IMR-90 (cell line): ENCODE measurements at places on chromosomes 5 and 9. TPM values are rescaled to one million over a fixed set of nuclear protein-coding genes. Genes with fewer than 3 reads are reported as not detected.

DNA sequence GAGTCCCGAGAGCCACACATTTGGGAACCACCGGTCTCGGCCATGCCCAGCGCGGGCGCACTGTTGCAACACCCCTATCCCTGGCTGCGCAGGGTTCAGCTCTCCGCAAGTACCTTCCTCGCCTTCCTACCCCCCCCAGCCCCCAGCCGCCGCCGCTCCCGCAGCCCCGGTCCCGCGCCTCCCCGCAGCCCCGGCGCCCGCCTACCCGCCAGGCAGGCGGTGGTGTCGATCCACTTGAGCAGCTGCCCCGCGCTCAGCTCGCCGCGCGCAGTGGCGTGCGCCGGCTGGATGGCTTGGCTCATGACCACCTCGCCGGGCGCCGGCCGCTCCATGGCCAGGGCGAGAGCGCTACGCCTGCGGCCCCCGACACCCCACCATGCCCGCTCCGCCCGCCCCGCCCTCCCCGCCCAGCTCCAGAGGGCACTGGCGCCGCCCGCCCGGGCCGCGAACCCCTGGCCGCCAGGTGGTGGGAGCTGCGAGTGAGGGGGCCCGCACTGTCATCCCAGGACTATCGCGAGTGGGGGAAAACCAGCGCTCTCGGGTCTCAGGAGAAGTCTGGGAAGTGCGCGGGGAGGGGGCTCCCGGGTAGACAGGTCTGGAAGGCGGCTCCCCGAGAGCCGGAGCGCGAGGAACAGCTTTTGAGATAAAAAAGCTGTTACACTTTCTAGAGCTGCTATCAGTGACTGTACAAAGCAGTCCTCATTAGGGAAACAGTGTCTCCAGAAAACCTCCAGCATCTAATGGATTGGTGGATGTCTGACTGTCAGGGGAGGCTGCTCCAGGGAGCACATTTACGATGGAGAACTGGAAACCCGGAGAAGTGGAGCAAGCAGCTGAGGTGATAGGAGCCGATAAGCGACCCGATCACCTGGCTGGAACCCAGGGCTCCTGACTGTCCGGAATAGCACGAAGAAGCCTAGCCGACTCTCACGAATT lies at the start of gene ACOT12:
ACOT12 (minus strand) TSS at position 352 of the 936 bp plus-strand sequence; CDS start at position 332, 20 bp downstream.
- peak; percentile 20 for DNase-seq

- DNase-seq, result peak; percentile 100
These were observed 24.3 kb upstream of the PTGES start for GRCh38 chr9:129776938-129777768.

The TPPP gene
- polyA plus RNA-seq, result 0.06 and 0.07 TPM in 2 replicates

- no peak for DNase-seq
These were observed 10.3 kb downstream of the GDF9 start for GRCh38 chr5:132856011-132856410.

DNA sequence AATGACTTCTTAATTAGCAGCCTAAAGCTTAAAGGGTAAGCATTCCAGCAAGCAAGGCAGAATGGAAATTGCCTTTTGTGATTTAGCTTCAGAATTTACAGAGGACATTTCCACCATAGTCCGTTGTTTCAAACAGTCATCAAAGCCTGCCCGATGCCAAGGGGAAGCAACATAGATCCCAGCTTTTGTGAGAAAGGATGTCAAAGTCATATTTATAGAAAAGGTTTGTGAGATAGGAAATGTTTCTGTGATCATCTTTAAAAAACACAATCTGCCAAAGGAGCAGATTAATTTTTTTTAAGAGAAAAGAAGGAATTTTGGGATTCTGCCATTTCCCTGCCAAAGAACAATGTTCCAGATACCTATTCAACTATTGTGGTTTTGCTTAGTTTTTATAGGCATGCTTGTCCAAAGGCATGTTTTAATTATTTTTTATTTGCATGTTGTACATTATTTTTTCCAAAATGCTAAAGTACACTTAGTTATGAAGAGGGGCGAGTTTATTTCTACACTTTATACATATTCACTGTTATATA lies 346.9 kb downstream of the ZNF608 start:
- no peak for DNase-seq

- DNase-seq, result no peak
These were observed 395.6 kb downstream of the DMAC1 start for GRCh38 chr9:7403839-7404487.

The SPATA31D4 gene
- not detected in 2 replicates for polyA plus RNA-seq

DNA sequence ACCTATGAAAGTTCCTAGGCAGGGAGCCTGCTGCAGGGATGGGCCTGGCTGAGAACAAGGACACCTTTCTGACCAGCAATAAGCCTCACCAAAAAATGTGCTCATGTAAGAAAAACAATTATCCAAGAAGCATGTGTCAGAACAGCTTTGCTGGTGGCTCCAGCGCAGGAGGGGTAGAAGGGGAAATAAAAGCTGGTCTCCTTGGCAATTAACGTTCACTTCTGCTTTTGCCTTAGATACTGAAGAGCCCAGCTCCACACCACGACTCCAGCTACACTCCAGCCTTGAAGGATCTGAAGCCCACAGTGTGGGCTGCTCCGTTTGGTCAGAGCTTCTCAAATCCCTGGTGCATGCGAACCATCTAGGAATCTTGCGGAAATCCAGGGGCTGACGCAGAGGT lies 107.6 kb upstream of the PHYKPL start:
- no peak for DNase-seq

- DNase-seq, result no peak
These were observed 50.2 kb upstream of the ZFAND5 start for GRCh38 chr9:72415163-72415562.

DNA sequence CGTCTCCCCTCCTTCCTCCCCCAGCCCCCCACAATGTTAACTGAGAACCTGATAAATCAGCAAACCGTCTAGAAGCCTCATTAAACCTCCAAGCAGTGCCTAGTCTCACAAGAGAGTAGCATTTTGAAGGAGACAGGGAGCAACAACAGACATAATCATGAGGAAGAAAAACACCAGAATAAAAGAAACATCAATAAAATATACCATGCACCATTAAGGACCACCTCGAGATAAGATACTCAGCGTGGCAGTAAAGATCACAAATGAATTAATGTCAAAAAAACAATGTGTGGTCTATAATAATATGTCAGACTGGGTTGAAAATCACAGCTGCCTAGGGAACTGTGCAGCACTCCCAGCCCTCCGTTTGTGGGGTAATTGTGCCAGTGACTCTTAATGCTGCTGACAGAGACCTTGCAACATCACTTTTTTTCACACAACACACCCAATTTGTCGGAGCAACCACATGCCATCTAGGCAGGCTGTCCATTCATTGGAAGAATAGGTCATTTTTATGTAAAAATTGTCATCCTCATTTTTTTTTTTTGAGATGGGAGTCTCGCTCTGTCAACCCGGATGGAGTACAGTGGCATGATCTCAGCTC lies 450.8 kb upstream of the WWC1 start:
- no peak for DNase-seq

- no peak for DNase-seq
These were observed 2.8 kb downstream of the CSNK1G3 start for GRCh38 chr5:123514615-123515355.

The MLANA gene
- not detected in 2 replicates for polyA plus RNA-seq

GRCh38 chr5:119377066-119377465 lies 21.2 kb downstream of the TNFAIP8 start:
- no peak for DNase-seq

DNA sequence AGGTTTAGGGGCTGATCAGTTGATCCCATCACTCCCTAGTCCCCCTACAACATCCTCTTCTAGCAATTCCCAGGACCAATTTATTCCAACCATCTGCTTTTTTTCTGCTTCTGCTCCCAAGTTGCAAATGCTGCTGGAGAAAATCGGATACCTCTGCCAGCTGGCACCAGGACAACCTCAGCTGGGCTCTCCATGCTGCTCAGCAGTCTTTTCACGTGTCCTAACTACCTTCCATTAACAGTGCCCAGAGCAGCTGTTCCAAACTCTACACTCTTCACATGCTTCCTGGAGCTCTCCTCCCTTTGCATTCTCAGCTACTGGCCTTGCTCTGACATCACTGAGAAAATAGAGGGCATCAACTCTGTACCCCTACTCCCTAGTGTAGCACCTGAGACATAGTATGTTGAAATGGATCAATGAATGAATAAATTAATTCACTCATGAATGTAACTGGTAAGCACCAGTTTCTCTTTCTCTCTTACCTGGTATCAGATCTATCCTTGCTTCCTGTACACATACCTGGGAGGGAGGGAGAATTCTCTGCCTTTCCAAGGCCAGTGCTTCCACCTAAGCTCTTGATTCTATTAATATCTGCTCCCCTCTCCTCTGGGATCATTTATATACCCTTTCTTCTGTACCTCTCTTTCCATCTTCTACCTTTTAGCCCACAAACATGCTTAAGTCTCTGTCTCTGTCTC lies 191.0 kb downstream of the RAB3C start:
- no peak for DNase-seq

DNA sequence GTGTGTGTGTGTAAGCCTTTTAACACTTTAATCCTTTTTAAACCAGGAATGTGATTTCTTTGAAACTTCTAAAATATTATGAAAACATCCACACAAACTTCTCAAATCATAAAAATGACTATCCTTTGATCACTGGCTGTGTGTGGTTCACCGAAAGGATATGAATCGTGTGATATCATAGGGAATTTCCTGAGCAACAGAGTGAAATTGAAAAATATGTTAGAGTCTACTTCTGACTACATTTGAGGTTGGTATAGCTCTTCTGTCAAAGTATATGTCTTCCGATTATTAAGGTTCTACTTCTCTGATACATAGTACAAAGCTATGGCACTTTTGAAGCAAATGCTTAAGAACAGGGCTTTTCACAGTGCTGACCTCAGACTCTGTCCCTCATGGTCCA lies 40.3 kb downstream of the RGMB start:
- no peak for DNase-seq
